ENCODE measurements at places on chromosomes 16 and 17. TPM values are rescaled to one million over a fixed set of nuclear protein-coding genes. Genes with fewer than 3 reads are reported as not detected.

The SLC16A5 gene
- 9.9 TPM for polyA plus RNA-seq

DNA sequence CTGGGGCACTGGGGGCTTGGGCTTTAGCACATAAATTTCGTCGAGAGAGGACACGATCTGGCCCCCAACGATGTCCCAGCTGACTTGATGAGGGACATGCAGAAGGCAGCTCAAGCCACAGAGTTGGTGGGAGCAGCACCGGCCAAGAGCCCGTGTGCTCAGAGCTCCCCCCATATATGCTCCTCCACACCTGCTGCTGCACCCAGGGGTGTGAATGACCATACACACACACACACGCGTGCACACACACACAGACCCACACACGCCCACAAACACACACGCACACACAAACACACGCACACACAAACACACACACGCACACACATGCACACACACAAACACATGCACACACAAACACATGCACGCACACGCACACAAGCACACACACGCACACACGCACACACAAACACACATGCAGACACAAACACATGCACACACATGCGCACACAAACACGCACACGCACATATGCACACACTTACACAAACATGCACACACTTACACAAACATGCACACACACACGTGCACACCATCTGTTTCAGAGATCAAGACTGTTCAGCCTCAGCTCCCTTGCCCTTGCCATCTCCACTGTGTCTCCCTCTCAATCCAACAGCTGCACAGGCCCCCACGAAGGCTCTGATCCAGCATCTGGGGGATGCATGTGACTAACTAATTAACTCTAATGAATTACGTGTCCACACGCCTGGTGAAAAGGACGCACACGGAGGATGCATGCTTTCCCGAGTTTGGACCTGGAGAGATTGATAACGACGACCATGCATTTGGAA lies 85.6 kb upstream of the TNRC6C start:
- no peak overlapping the region for H3K4me3 ChIP-seq
- H3K36me3 ChIP-seq: no peaks in the 10 kb centered on the region
- no peak for DNase-seq
- H3K4me1 ChIP-seq: no peaks in the 10 kb centered on the region
- H3K27ac ChIP-seq: no peak overlapping the region

DNA sequence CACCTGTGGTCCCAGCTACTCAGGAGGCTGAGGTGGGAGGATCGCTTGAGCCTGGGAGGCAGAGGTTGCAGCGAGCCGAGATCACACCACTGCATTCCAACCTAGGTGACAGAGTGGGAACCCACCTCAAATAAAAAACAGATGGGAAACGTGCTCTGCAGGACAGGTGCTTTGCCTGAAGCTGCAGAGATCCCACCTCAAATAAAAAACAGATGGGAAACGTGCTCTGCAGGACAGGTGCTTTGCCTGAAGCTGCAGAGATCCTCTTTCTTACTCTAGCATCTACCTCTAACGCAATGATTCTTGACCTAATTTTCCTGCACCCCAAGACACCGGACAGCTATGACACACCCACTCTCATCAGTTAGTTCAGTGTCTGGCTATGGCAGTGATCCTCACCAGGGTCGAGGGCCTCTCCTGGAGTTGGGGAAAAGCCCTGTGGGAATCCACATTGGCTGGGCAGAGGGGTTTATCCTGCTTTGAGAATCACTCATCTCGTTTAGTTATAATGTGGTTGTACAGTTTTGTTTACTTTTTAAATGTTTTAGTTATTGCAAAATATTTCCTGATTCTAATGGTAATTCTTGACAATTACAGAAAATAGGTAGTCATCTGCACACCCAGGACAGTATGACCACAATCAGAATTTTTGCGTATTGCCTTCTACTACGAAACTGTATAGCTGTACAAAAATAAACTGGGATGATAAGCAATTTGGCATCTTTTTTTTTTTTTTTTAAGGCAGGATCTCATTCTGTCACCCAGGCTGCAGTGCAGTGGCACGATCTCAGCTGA lies 11.4 kb downstream of the VPS53 start:
- H3K4me3 ChIP-seq: no peak overlapping the region
- no peaks in the 10 kb centered on the region for H3K36me3 ChIP-seq
- DNase-seq: no peak
- no peaks in the 10 kb centered on the region for H3K27me3 ChIP-seq

DNA sequence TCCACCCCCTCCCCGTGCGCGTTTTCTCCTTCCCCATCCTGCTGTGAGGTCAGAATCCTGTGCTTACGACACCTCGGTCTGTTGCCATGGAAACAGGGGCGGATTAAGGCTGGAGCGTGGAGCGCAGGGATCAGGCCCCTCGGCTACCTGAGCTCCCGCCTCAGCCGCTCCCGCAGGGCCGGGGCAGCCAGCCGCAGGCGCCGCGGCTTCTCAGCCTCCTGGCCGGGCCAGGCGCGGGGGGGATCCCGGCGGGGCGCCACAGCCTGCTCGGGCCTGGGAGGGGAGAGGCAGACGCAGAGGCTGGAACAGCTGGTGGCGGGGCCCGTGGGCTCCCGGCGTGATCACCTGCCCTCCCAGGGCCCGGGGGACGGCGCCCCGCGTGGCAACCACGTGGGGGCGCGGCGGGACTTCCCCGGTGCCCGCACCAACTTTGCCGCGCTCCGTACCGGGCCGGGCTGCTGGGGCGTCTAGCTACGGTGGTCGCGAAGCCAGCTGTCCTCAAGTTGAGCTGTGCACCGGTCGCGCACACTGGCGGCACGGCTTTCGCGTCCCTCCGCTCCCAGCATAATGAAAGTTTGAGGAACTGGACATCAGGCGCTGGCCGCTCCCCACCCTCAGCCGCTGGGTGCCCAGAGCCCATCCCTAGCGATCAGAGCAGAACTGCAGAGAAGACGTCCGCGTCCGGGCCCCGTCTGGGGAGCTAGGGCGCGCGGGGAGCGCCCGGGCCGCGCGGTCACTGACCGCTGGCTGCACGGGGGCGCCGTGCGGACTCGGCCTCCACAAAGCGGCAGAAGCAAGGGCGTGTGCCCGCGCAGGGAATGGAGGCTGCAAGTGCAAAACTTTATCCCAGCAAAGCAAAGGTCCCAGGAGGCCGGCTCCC lies 1.2 kb downstream of the RTN4RL1 start:
- DNase-seq: peak; percentile 60
- peaks cover 10% of the 10 kb centered on the region for H3K27me3 ChIP-seq
- no peak overlapping the region for H3K27ac ChIP-seq
- H3K4me3 ChIP-seq: peak overlapping the region; percentile 81
- H3K4me1 ChIP-seq: peaks cover 6% of the 10 kb centered on the region

Data from cardiac muscle cell (in vitro differentiated cells and primary cell).